Thymus (tissue), 14 donors: ENCODE measurements at places on chromosomes 16 and 17. TPM values are rescaled to one million over a fixed set of nuclear protein-coding genes. Genes with fewer than 3 reads are reported as not detected.

DNA sequence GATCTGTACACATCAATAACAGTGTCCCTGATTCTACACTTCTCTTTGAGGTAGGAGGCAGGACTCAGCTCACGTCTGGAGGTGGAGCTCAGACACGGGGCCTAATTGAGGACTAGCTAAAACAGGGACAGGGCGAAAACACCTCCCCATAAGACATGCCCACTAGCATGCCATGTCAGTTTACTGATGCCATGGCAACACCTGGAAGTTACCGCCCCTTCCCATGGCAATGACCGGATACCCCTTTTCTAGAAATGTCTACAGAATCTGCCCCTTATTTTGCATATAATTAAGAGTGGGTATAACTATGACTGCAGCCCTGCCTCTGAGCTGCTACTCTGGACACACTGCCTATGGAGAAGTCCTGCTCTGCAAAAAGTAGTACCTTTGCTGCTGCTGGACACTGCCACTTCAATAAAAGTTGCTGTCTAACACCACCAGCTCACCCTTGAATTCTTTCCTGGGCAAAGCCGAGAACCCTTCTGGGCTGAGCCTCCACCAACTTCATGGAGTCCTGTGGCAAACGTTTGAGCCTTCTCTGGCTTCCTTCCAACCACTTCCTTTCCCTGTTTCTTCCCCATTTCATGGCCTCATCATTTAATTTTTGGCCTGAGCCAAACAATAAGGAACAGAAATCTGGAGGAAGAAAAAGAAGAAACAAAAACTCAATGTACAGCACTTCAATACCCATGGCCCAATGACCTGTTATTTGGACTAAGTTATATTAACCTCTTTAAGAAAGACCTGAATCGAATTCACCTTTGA, 21.0 kb downstream of the PHB1 start:
- no peak for DNase-seq
- peaks cover 8% of the 10 kb centered on the region for H3K4me1 ChIP-seq
- H3K27me3 ChIP-seq: no peaks in the 10 kb centered on the region
- H3K36me3 ChIP-seq: no peaks in the 10 kb centered on the region

DNA sequence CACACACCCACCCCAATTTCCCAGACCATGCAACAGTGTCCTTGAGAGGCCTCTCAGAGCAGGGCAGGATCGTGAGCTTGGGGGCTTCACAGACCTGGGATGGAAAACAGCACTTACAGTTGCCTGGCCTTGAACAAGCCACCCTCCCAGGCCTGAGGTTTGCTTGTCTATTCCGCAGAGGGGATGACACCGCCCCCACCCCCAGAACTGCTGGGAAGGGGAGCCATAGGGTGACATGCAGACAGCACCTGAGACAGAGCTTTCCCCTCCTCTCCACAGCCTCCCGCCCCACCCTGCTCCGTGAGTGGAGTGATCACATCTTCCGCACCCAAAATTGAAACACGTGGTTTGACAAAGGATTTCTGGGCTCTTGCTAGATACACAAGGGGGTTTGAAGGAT, 131.5 kb upstream of the TNRC6C start:
- no peaks in the 10 kb centered on the region for H3K27me3 ChIP-seq
- no peaks in the 10 kb centered on the region for H3K36me3 ChIP-seq
- H3K27ac ChIP-seq: no peak overlapping the region
- H3K4me3 ChIP-seq: no peak overlapping the region
- H3K4me1 ChIP-seq: peaks cover 8% of the 10 kb centered on the region

DNA sequence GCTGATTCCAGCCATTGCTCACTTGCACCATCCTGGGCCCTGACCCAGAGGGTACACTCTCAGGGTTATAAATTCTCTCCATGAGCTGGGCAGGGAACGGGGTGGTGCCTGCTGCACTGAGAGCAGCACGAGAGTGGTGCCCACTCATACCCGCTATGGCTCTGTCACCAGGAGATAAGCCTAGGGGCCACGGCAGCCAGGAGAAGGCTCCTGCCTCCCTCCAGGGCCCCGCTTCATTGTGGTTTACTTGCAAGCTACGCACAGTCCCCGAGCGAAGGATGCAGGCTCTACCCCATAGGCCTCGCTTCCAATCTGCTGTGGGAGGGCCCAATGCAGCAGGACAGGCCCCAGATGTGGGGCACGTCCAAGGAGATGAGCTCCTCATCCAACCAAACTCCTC, 48.5 kb downstream of the VAC14 start:
- peaks cover 59% of the 10 kb centered on the region for H3K4me1 ChIP-seq
- peaks cover 19% of the 10 kb centered on the region for H3K36me3 ChIP-seq
- H3K4me3 ChIP-seq: no peak overlapping the region
- H3K27me3 ChIP-seq: no peaks in the 10 kb centered on the region
- no peak overlapping the region for H3K27ac ChIP-seq

SCARF1 gene
- polyA plus RNA-seq: 5.8 TPM

NTN3 gene
- polyA plus RNA-seq: 0.02 TPM

GRCh38 chr16:17453364-17454038, 17.3 kb downstream of the XYLT1 start:
- no peak overlapping the region for H3K4me3 ChIP-seq
- H3K4me1 ChIP-seq: peaks cover 7% of the 10 kb centered on the region
- no peak for DNase-seq
- H3K27me3 ChIP-seq: no peaks in the 10 kb centered on the region
- H3K27ac ChIP-seq: no peak overlapping the region

NOL3 gene
- polyA plus RNA-seq: 28.2 TPM

GRCh38 chr16:10297341-10298006, 88.4 kb upstream of the ATF7IP2 start:
- no peak overlapping the region for H3K27ac ChIP-seq
- H3K27me3 ChIP-seq: no peaks in the 10 kb centered on the region
- DNase-seq: no peak
- H3K4me3 ChIP-seq: no peak overlapping the region
- H3K36me3 ChIP-seq: no peaks in the 10 kb centered on the region

GRCh38 chr16:3907586-3907985, 27.1 kb upstream of the CREBBP start:
- no peak for DNase-seq
- no peaks in the 10 kb centered on the region for H3K36me3 ChIP-seq
- no peaks in the 10 kb centered on the region for H3K4me1 ChIP-seq
- H3K4me3 ChIP-seq: no peak overlapping the region
- H3K27ac ChIP-seq: no peak overlapping the region
- no peaks in the 10 kb centered on the region for H3K27me3 ChIP-seq

DNA sequence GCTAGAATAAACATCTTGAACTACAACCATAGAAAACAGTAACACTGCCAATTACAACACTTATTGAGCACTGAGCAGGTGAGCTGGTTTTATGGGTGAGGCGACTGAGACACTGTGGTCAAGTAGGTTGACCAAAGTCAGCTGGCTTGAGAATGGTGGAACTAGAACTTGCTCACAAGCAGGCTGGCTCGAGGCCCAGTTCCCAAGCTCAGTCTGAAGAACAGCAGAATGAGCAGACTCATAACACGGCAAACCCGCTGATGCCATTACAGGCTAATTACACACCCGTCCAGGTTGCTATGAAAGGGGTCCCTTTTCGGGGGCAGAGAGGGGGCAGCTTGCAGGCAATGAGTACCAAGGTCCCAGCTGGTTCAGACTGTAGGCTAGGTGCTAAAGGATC, 6.5 kb downstream of the ZZEF1 start:
- no peaks in the 10 kb centered on the region for H3K27me3 ChIP-seq
- H3K4me1 ChIP-seq: peaks cover 4% of the 10 kb centered on the region
- H3K27ac ChIP-seq: no peak overlapping the region
- peaks cover 32% of the 10 kb centered on the region for H3K36me3 ChIP-seq

DNA sequence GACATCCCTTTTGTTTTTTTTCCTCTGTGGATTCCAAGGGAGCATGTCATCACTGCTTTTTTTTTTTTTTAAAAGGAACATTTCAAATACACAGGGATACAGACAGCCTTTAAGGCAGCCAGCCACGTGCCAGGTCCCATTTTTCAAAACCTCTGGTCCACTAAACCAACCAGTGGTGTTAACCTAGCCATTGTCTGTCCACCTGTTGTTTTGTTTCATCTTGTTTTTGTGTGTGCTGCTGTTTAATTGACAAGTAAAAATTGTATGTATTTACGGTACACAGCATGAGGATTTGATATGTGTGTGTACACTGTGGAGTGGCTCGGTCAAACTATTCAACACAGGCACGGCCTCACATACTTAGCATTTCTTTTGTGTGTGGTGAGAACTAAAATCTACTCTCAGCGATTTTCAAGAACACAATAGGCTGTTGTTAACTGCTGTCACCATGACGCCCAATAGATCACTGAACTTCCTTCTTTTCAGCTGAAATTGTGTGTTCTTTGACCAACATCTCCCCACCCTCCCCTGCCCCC, 19.2 kb downstream of the TMEM114 start:
- H3K27ac ChIP-seq: no peak overlapping the region
- peaks cover 18% of the 10 kb centered on the region for H3K27me3 ChIP-seq
- H3K36me3 ChIP-seq: no peaks in the 10 kb centered on the region
- no peaks in the 10 kb centered on the region for H3K4me1 ChIP-seq
- no peak overlapping the region for H3K4me3 ChIP-seq
- DNase-seq: no peak

NAGS gene
- 1.6 TPM for polyA plus RNA-seq

DNA sequence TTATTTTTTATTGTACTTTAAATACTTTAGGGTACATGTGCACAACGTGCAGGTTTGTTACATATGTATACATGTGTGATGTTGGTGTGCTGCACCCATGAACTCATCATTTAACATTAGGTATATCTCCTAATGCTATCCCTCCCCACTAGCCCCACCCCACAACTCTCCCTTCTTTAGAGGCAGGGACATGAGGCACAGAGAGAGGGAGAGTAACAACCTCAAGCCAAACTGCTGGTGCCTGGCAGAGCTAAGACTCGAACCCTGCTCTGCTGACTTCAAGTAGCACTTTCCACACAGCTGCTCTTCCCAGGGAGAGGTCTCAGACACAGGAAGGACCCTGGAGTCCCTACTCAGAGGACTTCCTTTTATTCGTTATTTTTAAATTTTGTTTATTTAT, 69.4 kb downstream of the WSB1 start:
- H3K36me3 ChIP-seq: no peaks in the 10 kb centered on the region
- H3K4me3 ChIP-seq: no peak overlapping the region
- H3K27ac ChIP-seq: no peak overlapping the region
- no peak for DNase-seq

GRCh38 chr17:57438066-57438731, 181.9 kb downstream of the MSI2 start:
- H3K27ac ChIP-seq: peak overlapping the region; percentile 85
- H3K4me1 ChIP-seq: peaks cover 94% of the 10 kb centered on the region
- no peaks in the 10 kb centered on the region for H3K27me3 ChIP-seq
- H3K36me3 ChIP-seq: peaks cover under 1% of the 10 kb centered on the region
- no peak overlapping the region for H3K4me3 ChIP-seq

GRCh38 chr17:59178266-59178985, 22.9 kb downstream of the PRR11 start:
- DNase-seq: no peak
- no peak overlapping the region for H3K4me3 ChIP-seq
- H3K27ac ChIP-seq: no peak overlapping the region
- H3K4me1 ChIP-seq: no peaks in the 10 kb centered on the region
- H3K27me3 ChIP-seq: no peaks in the 10 kb centered on the region

KRT12 gene
- polyA plus RNA-seq: 1.6 TPM

- peak; percentile 83 for DNase-seq
- peaks cover 39% of the 10 kb centered on the region for H3K36me3 ChIP-seq
- no peaks in the 10 kb centered on the region for H3K27me3 ChIP-seq
- H3K27ac ChIP-seq: peak within 1 kb of the TSS; percentile 99
- peak within 1 kb of the TSS; percentile 97 for H3K4me3 ChIP-seq
- H3K4me1 ChIP-seq: peaks cover 90% of the 10 kb centered on the region
These were observed at the start of gene TMC8 for GRCh38 chr17:78130437-78131101. TSS of gene TMC8 (plus strand) at chr17:78130771. CDS start at chr17:78131589, 818 bp downstream.

DNA sequence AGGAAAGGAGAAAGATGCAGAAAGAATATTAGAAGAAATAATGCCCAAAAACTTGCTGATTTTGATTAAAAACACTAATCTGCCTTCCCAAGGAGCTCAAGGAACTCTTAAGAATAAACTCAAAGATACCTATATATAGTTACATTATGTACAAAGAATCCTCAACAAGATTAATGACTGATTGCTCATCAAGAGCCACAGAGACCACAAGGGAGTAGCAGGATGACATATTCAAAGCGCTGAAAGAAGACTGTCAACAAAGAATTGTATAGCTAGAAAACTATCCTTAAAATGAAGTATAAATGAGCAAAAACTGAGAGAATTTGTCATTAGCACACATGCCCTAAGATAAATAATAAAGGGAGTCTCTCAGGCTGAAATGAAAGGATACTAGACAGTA, 6.2 kb downstream of the LPCAT2 start:
- H3K4me1 ChIP-seq: no peaks in the 10 kb centered on the region
- no peak overlapping the region for H3K4me3 ChIP-seq
- no peaks in the 10 kb centered on the region for H3K27me3 ChIP-seq
- H3K36me3 ChIP-seq: no peaks in the 10 kb centered on the region

- peaks cover 41% of the 10 kb centered on the region for H3K4me1 ChIP-seq
- H3K4me3 ChIP-seq: no peak overlapping the region
- no peak for DNase-seq
These were observed 10.4 kb upstream of the NAT9 start for GRCh38 chr17:74786431-74787055.

GRCh38 chr16:74700116-74700437, 585 bp downstream of the MLKL start:
- H3K4me3 ChIP-seq: peak overlapping the region; percentile 71
- H3K27ac ChIP-seq: peak overlapping the region; percentile 79
- DNase-seq: peak; percentile 24
- no peaks in the 10 kb centered on the region for H3K27me3 ChIP-seq
- H3K4me1 ChIP-seq: peaks cover 20% of the 10 kb centered on the region

CACNG5 gene
- 0.05 TPM for polyA plus RNA-seq

GRCh38 chr17:34201767-34202166, 53.3 kb upstream of the CCL2 start:
- H3K27me3 ChIP-seq: no peaks in the 10 kb centered on the region
- no peak overlapping the region for H3K4me3 ChIP-seq
- no peak overlapping the region for H3K27ac ChIP-seq
- peaks cover 8% of the 10 kb centered on the region for H3K4me1 ChIP-seq
- no peaks in the 10 kb centered on the region for H3K36me3 ChIP-seq

DNA sequence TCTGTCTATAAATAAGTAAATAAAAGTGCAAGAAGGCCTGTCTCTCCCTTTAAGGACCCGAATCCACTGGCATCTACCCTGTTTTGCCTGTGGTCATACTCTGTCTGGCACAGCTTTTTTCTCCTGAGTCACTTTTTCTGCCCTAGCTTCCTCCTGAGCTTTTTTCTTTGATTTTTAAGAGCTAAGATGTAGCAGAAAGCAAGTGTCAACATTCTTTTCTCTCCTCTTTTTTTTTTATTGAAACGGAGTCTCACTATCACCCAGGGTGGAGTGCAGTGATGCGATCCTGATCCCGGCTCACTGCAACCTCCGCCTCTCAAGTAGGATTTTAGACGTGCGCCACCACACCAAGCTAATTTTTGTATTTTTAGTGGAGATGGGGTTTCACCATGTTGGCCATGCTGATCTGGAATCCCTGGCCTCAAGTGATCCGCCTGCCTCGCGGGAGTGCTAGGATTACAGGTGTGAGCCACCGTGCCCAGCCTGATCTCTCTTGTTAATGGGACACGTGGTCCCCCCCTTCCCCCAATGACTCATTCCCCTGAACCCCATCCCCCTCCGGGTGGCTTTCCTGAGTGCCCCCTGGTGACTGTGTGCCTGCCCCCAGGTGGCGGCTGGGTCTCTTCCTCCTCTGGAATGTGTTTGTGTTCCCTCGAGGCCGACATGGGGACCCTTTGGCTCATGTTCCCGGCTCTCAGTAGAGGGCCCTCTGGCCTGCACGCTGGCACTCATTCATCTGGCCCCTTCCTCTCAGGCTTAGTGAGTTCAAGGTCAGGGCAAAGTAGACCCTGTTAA, 14.2 kb downstream of the C16orf90 start:
- H3K4me1 ChIP-seq: no peaks in the 10 kb centered on the region
- no peak overlapping the region for H3K4me3 ChIP-seq
- H3K27me3 ChIP-seq: no peaks in the 10 kb centered on the region

- DNase-seq: peak; percentile 58
- peak overlapping the region; percentile 15 for H3K27ac ChIP-seq
- no peaks in the 10 kb centered on the region for H3K27me3 ChIP-seq
- H3K4me1 ChIP-seq: no peaks in the 10 kb centered on the region
- no peak overlapping the region for H3K4me3 ChIP-seq
- no peaks in the 10 kb centered on the region for H3K36me3 ChIP-seq
These were observed 232.1 kb downstream of the C16orf78 start for GRCh38 chr16:49605536-49606254.

FBRS gene
- 60.8 TPM for polyA plus RNA-seq
